ENCODE measurements at places on chromosomes 4 and X.

DNA sequence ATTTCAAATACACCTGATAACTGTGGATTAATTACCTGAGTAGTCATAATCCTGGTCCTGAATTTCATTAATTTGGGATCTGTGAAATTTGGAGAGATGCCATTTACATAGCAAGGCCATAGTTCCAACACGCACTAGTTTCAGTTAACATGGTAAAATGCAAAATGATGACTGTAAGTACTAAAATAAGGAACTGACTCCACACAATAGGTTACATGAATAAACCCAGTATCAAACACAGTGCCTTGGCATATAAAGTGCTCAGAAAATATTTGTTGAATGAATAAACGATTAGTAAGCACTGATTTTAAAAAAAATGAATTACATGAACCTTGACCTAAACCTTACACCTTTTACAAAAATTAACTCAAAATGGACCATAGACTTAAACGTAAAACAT, 9.0 kb downstream of the FBXO8 start:
- no peak for DNase-seq

GRCh38 chr4:19051831-19052230, 1030.3 kb upstream of the LCORL start:
- peak; percentile 51 for DNase-seq

- DNase-seq = no peak
Measured at GRCh38 chrX:87236830-87237440, 280.7 kb upstream of the KLHL4 start.

DNA sequence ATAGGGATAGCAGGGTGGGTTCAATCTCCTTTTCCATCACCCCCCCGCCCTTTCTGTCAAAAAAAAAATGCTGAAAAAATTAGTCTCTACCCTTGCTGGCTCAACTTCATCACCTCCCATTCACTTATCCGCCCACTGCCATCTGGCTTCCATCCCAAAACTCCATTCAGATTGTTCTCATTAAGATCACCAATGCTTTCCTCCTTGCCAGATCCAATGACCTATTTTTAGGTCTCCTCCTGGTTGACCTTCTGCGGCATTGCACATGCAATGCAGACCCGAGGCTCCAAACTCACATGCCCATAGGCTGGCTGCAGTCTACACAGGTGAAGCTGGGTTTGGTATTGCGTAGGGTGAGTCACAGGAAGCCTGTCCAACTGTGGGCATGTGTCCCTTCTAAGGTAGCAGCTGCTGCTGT, 21.1 kb upstream of the STIM2 start:
- no peak for DNase-seq

DNA sequence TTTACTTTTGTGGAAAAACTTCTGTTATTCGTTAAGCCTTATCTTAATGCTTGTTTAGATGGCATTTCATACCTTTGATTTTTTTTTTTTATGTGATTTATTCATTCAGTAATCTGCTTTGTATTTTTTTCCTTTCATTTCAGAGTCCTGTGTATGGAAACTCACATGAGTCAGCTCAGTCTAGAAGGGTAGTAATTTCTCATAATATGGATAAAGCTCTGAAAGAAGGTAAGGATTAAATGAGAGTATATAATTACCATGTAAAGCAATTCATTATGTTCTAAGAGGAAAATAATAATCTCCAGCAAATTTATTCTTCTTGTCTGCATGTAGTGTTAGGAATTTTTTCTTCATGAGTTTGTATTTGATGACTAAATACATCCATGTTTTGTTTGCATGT, 37.8 kb downstream of the SNX25 start:
- DNase-seq = no peak

- DNase-seq = no peak
Measured at GRCh38 chr4:53562409-53562808, 28.9 kb downstream of the LNX1 start.

- no peak for DNase-seq
Measured at GRCh38 chr4:89284828-89285227, 22.8 kb downstream of the GPRIN3 start.

- DNase-seq = no peak
Measured at GRCh38 chr4:41145571-41146078, 68.7 kb downstream of the APBB2 start.

DNA sequence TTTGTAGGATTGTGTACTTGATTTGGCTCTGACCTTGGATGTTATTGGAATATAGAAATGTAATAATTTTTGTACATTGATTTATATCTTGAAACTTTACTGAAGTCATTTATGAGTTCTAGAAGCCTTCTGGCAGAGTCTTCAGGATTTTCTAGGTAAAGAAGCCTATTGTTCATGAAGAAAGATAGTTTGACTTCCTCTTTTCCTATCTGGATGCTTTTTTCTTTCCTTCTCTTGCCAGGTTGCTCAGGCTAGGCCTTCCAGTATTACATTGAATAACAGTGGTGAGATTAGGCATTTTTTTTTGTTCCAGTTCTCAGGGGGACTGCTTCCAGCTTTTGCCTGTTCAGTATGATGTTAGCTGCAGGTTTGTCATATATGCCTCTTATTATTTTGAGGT, 191.1 kb downstream of the NAA11 start:
- DNase-seq = no peak

GRCh38 chrX:631802-632365, 1.3 kb downstream of the SHOX start:
- DNase-seq = peak; percentile 42

- no peak for DNase-seq
Measured at GRCh38 chrX:144335402-144335801, 451.5 kb downstream of the UBE2NL start.

- no peak for DNase-seq
Measured at GRCh38 chr4:186351668-186352194, 85.7 kb downstream of the F11 start.

GRCh38 chrX:51899741-51900140, 6.3 kb downstream of the MAGED1 start:
- DNase-seq = no peak

GRCh38 chr4:152279234-152279566, 256.7 kb downstream of the FBXW7 start:
- DNase-seq = no peak

DNA sequence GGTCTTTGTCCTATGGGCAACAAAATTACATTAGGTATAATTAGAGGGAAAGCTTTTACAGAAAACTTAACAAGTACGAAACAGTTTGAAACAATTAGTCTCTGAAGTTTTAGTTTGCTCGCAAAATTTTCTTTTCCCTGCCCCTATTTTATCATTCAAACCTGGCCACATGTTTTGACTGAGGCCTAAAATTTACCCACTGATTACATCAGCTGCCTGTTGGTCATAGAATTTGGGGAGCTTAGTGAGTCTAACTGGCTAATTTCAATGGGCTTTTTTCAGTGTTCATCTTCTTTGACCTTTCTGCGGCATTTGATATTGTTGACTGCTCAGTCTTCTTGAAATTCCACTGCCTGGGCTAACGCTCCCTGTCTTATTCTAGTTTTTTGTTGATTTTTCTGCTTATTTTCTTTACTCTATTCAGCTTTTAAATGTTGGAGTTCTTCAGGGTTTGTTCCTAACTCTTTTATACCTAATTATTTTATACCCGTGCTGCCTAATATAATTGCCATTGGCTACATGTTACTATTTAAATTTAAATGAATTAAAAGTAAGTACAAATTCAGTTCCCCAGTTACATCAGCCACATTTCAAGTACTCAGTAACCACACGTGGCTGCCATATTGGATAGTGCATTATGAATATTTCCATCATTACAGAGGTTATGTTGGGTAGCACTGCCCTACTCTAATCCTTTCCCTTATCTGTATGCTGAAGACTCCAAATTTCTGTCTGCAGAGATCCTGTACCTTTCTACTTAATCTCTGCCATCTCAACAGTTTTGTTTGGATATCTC, 87.5 kb downstream of the SNX25 start:
- no peak for DNase-seq

- no peak for DNase-seq
Measured at GRCh38 chrX:148135738-148136137, 154.6 kb downstream of the FMR1NB start.

GRCh38 chr4:67104145-67104544, 441.2 kb downstream of the CENPC start:
- no peak for DNase-seq

DNA sequence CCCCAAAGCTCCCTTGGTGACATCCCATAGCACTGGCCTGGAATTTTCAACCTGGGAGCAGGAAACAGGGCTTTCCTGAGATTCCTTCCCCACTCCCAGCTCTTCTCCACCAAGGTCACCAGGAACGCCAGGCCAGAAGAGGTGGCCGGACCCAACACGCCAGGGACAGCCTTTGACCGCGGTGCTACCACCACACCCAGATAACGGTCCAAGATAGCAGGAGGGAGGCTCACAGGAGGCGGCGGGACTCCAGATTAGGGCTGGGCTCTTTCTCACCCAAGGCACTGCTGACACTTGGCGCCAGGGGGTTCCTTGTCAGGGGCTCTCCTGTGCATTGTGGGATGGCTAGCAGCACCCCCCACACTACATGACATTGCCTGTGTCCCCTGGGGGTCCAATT, 22.9 kb downstream of the ZFYVE28 start:
- no peak for DNase-seq

- no peak for DNase-seq
Measured at GRCh38 chr4:188466001-188466400, 326.8 kb downstream of the TRIML1 start.

DNA sequence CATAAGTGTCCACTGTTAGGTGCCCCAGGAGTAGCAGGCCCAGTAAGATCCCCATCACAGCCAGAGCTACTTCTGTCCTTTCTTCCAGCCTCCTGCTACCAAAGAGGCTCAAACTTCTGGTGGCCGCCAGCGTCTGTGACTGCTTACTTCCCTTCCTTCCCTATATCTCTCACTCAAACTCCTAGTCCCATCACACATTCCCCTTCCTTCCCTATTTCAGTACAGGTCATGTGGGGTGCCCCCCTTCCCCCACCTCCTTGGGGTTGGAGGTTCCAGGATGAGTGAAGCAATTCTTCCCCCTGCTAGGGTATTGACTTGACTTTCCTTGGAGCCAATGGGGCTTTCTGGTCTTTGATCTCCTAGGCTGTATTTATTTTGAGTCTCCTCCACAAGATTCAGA, at the start of gene VSIG4:
VSIG4 (minus strand) TSS at position 137 of the 400 bp plus-strand sequence; CDS start at position 55, 82 bp downstream.
- DNase-seq = no peak

DNA sequence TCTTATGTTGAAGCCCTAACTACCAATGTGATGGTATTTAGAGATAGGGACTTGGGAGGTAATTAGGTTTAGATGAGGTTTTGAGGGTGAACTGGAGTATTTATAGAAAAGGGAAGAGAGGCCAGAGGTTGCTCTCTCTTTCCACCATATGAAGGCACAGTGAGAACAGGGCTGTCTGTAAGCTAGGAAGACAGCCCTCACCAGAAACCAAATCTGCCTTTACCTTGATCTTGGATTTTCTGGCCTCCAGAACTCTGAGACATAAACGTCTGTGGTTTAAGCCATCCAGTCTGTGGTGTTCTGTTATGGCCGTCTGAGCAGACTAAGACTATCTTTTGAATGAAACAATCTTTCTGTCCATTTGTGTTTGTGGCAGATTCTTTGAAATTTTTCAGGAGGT, 223.7 kb downstream of the PDHA2 start:
- DNase-seq = no peak
